ENCODE measurements at places on chromosomes 16 and 17. TPM values are rescaled to one million over a fixed set of nuclear protein-coding genes. Genes with fewer than 3 reads are reported as not detected.

- H3K36me3 ChIP-seq, result no peaks in the 10 kb centered on the region
- H3K27ac ChIP-seq, result no peak overlapping the region
- H3K27me3 ChIP-seq, result no peaks in the 10 kb centered on the region
- no peak overlapping the region for H3K4me3 ChIP-seq
Measured at GRCh38 chr16:65509172-65509571, 387.3 kb upstream of the CDH11 start.

GRCh38 chr17:42135664-42136653 lies 13.4 kb downstream of the HSPB9 start:
- DNase-seq, result no peak
- peak overlapping the region; percentile 46 for H3K27ac ChIP-seq
- no peak overlapping the region for H3K4me3 ChIP-seq
- peaks cover 4% of the 10 kb centered on the region for H3K36me3 ChIP-seq
- peaks cover 73% of the 10 kb centered on the region for H3K4me1 ChIP-seq

GRCh38 chr16:87297918-87298631 lies 19.1 kb downstream of the C16orf95 start:
- no peaks in the 10 kb centered on the region for H3K36me3 ChIP-seq
- DNase-seq, result no peak
- H3K4me3 ChIP-seq, result no peak overlapping the region
- H3K4me1 ChIP-seq, result no peaks in the 10 kb centered on the region
- no peak overlapping the region for H3K27ac ChIP-seq

DNA sequence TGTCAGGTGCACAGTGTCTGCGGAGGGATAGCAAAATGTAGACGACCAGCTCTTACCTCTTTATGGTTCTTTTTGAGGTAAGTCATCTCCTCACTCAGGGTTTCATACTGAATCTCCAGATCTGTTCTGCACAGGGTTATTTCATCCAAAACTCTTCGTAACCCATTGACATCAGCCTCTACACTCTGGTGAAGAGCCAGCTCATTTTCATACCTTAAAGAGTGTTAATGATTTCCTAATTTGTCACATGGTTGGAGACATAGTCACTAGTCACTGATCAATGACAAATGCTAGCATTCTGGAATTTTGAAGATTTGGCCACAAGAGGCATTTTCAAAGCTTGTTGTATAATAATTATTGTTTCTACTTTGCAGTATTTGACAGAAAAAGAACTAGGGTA lies 1.3 kb downstream of the KRT25 start:
- DNase-seq, result no peak
- no peaks in the 10 kb centered on the region for H3K36me3 ChIP-seq
- H3K4me1 ChIP-seq, result no peaks in the 10 kb centered on the region
- peaks cover 11% of the 10 kb centered on the region for H3K27me3 ChIP-seq

DNA sequence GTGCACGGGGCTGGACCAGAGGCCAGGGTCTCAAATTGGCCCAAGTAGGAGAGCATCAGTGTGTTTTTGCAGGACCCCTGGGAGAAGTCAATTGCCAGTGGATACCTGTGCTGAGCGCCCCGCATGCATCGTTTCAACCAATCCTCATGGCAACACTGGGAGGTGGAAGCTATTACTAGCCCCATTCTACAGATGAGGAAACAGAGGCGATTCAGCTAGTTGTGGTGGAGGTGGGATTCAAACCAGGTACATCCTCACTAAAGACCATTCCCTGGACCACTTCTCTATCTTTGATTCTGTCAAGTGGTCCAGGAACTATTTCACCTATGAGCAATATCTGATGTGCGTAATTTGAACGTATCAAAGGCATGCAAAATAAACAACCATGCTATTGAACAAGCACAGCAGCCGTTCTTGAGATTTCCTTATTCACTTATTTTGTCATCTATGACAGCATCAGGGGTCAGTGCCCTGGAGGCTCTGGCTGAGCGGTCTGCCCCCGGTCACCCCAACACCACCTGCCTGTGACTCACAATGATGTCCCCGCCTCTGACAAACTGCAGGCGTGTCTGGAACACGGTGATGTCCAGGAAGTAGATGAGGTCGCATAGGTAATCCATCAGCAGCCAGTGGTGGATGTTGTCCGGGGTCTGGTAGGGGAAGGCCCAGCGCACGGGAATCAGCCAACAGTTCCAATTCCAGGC lies 54.0 kb downstream of the CNGB1 start:
- H3K4me1 ChIP-seq, result no peaks in the 10 kb centered on the region
- no peaks in the 10 kb centered on the region for H3K36me3 ChIP-seq
- no peak for DNase-seq

DNA sequence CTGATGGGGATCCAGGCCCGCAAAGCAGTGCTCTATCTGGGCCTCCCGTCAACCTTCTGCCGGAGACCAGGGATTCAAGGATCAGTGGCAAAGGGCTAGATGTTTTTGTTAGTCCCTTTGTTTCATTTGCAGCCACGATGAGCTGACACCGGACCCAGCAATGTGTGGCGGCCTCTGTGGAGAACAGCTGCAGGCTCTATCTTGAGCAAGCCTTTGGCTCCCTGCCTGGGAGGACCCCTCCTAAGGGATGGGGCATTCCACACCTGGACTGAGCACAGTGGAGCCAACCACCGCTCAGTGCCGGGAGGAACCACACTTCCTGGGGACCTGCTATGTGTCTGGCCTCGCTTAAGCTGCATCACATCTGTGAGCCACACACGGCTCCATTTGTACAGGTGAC lies 215.8 kb downstream of the RBFOX3 start:
- no peak overlapping the region for H3K4me3 ChIP-seq
- DNase-seq, result no peak
- H3K27me3 ChIP-seq, result peaks cover 100% of the 10 kb centered on the region
- H3K4me1 ChIP-seq, result peaks cover 5% of the 10 kb centered on the region
- H3K36me3 ChIP-seq, result no peaks in the 10 kb centered on the region

- peaks cover 4% of the 10 kb centered on the region for H3K4me1 ChIP-seq
- H3K36me3 ChIP-seq, result no peaks in the 10 kb centered on the region
- H3K4me3 ChIP-seq, result no peak overlapping the region
Measured at GRCh38 chr17:44585315-44585714, 28.0 kb downstream of the FZD2 start.

DNA sequence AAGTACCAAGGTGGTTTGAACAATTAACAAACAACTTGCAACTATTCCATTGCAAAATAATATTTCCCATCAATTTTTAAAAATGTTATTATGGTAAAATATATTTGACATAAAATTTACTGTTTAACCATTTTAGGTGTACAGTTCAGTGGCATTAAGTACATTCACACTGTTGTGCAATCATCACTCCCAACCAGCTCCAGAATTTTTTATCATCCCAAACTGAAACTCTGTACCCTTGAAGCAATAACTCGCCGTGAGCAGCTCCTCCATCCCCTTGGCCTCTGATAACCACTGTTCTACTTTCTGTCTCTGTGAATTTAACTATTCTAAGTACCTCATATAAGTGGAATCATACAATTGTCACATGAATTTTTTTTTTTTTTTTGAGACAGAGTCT lies 33.6 kb upstream of the ATF7IP2 start:
- no peaks in the 10 kb centered on the region for H3K4me1 ChIP-seq
- no peaks in the 10 kb centered on the region for H3K36me3 ChIP-seq
- H3K27ac ChIP-seq, result no peak overlapping the region
- DNase-seq, result no peak
- no peaks in the 10 kb centered on the region for H3K27me3 ChIP-seq

GRCh38 chr16:14354561-14355351 lies 275.3 kb downstream of the PARN start:
- H3K36me3 ChIP-seq, result no peaks in the 10 kb centered on the region
- H3K4me3 ChIP-seq, result no peak overlapping the region
- peaks cover 35% of the 10 kb centered on the region for H3K4me1 ChIP-seq

The PPP1R27 gene
- total RNA-seq, result 1.3 TPM

The DRC3 gene
- 5.9 TPM for total RNA-seq

The GRIN2A gene
- total RNA-seq, result 5.4 TPM

The GALK1 gene
- 24.4 TPM for total RNA-seq

The CCDC102A gene
- total RNA-seq, result 8.6 TPM

Measured in suprapubic skin (tissue), 4 donors.